ENCODE measurements at places on chromosomes 2 and 18. TPM values are rescaled to one million over a fixed set of nuclear protein-coding genes. Genes with fewer than 3 reads are reported as not detected.

Gene CXCR4
- 6.4 TPM for total RNA-seq

Gene KCMF1
- total RNA-seq, result 63.0 TPM

Gene TXNDC2
- not detected for total RNA-seq

Gene CDH19
- total RNA-seq, result not detected

Data from hepatocyte (in vitro differentiated cells).